Hepatic stellate cell (primary cell): ENCODE measurements at places on chromosomes 13 and 19.

DNA sequence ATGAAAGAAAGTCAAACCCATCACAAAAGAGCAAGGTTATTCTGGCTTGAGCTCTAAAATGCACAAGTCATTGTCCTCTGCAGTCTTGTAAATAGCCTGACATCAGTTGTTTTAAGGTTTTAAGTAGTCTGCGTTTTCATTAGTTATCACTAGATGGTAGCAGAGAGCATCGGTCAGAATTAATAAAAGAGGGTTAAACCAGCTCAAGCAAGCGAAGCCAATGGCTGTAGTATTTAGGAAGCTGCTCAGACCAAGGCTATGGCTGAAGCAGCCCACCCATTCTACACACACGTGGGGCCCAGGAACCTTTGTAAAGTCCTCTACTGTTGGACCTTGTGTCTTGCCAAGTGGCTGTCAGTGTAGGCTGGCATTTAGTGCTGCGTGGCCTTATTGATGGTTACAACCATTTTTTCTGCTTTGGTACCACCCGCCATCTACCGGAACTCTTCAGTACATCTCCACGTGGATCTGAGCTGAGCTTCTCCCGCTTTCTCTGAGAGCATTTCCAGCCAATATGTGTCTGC is 13.3 kb upstream of the ZNF57 start:
- peak; percentile 72 for DNase-seq

DNA sequence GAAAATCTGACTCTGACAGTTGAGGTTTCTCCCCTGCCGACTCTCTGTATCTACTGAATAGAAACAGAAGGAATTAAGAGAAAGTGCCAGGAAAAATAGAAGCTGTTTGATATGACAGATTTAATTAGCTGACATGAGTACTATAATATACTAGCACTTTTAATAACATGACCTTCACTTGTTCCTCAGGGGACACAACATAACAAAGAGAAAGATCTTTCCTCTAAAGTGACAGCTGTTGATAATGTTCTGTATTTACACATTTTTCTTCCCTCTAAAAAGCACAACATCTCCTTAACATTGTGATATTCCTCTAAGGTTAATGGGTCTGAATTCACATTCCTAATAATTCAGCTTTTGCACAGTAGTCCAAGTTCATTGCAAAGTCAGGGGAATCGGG is 1136.0 kb downstream of the PCDH17 start:
- no peak for DNase-seq

- no peak for DNase-seq
Measured at GRCh38 chr13:90293793-90294361, 1053.6 kb upstream of the MIR17HG start.

- no peak for DNase-seq
Measured at GRCh38 chr19:35216016-35216832, 12.3 kb downstream of the FAM187B start.

- DNase-seq, result no peak
Measured at GRCh38 chr13:47420020-47420419, 523.2 kb upstream of the HTR2A start.

- DNase-seq, result no peak
Measured at GRCh38 chr19:5692723-5693194, 2.7 kb downstream of the RPL36 start.

DNA sequence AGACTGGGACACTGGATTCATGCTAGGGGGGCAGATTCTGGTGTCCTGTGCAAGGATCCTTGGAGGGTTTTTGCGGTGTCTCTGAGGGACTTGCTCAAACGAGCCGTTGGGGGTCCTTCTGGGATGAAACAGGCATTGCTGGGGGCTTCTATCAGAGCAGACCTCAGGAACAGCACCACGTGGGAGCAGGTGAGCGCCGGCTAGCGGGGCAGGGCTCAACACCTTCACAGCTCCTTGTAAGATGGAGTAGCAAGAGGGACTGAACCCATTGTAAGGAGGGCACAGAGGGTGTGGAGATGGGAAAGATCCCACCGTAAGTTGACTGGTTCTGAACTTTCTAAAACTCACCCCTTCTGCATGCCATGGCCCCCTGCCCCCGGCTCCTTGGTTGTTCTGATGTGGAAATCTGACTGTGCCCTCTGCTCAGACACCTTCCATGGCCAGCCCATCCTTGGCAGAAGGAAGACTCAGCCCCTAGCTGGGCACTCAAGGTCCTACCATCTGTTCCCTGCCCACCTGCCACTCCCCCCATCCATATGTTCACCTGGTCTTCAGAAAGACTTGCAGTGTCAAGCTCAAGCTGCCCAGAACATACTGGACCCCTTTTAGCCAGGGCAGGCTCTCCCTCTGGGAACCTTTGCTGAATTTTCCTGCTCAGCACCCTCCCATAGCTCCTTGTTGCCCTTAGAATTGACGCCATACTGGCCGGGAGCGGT is 1.2 kb downstream of the SLC27A1 start:
- no peak for DNase-seq

DNA sequence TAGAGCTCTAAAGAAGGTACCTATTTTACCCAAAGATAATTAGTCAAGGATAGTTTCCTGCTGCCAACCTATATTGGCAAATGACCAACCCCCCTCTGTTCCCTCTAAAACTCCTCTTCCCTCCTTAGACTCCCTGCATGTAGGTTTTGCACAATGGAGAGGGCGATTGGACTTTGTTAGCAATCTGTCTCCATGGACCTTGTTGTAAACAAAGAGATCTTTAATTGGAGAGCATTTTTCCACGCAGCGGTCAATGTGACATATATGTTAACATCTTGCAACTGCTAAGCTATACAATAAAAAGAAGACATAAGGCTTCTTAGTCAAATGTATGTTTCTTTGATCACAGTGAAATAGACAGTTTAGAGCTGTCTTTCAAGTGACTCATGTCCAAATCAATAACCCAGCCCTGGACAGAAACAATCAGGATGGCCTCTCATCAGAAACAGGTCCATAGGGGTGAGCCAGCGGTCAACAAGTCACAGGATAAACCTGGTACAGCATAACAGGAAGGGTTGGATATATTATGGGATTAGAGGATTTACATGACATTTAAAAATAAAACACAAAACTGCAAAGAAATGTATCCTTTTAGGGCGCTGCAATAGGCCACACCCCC is 69.7 kb upstream of the UBL3 start:
- DNase-seq, result no peak

- no peak for DNase-seq
Measured at GRCh38 chr13:26980099-26981031, 191.2 kb downstream of the USP12 start.

DNA sequence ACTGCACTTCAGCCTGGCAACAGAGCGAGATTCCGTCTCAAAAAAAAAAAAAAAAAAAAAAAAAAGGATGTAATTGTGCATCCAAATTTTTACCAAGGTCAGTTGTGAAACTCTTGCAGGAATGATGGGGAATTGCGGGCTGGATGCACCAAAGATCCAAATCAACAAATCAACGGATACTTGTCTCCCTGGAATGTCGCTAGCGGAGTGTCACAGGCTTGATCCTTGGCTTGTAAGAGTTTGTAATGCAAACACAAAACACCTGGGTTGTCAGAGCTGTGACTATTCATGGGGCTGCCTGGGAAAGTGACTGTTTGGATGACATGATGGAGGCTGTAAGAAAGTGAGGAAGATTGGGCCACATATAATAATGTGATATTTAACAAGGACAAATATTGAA is 4.2 kb downstream of the KANK3 start:
- DNase-seq, result no peak

DNA sequence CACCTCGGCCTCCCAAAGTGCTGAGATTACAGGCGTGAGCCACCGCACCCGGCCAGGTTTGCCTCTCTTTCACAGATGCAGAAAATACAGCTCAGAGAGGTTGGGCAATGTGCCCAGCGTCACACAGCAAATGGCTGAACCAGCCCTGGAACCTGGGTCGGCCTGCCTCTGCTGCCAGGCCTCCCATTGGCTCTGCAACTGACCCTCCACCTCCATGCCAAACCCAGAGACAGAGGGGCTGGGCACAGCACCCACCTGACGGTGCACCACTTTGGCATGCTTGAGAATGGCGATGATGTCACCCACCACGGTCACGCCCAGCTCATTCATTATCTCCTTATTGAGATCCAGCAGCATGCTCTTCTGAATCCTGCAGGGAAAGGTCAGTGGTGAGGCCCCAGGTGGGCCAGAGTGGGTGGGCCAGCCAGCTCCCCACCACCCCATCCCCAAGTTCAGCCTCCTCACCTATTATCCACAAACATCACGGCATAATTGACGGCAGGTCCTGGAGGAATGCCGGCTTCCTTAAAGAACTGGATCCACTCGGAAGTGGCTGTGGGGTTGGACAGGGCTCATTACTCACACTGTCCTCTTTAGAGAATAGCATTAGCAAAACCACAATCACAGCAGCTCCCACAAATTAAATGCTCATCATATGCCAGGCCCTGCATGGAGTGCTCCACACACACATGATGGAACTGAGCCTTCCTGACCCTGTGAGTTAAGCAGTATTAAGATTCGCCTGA is 12.2 kb downstream of the C19orf47 start:
- no peak for DNase-seq

DNA sequence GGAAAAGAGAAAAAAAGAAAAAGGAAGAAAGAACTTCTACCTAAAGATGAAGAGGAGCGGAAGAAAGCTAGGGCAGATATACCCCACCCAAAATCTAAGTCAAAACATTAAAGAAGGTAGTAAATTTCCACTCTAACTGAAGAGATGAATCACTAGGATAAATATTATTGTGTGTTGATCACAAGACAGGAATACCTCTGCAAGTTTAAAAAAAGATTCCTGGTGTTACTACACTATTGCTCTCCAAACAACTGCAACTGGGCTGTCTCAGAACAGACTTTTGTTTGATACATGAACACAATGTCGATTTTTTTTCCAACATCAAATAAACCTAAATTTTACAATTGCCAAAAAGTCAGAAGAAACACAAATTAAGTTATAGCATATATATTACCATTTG is 6.8 kb downstream of the HSPH1 start:
- DNase-seq, result no peak

GRCh38 chr19:56053596-56053995 is 67.0 kb downstream of the NLRP5 start:
- no peak for DNase-seq

DNA sequence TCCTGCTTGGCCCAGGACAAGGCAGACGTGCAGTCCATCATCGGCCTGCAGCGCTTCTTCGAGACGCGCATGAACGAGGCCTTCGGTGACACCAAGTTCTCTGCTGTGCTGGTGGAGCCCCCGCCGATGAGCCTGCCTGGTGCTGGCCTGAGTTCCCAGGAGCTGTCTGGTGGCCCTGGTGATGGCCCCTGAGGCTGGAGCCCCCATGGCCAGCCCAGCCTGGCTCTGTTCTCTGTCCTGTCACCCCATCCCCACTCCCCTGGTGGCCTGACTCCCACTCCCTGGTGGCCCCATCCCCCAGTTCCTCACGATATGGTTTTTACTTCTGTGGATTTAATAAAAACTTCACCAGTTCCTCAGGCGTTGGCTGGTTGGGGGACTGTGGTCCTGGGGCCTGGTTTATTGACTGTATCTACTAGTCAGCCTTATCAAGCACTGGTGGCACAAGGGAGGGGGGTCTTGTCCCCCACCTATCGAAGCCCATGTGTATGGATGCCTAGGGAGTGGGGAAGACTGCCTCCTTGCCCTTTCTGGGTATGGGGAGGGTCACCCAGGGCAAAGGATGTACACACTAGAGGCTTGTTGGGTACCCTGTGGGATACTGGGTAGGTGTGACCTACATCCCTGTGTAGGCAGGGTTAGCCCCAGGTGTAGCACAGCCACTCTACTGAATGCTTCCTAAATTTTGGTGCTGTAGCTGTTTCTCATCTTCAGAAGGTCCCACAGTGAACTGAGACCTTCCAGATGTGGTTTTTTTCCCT is 4.4 kb downstream of the CHMP2A start:
- DNase-seq, result no peak

GRCh38 chr19:1460033-1460995 is 10.4 kb downstream of the APC2 start:
- DNase-seq, result no peak

DNA sequence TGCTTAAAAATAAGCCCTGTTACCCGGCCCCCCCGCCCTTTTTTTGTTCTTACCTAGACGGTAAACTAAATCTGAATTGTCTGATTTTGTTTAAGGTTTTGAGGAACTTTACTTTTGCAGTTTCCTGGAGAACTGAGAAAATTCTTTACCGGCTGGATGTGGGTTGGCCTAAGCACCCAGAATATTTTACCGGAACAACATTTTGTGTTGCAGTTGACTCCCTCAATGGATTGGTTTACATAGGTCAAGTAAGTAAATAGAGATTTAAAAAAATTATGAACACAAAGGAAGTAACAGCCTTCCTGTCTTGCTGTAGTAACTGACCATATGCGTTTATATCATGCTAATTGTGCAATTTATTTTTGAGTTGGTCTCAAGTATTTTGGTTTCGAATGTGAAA is 785 bp downstream of the NHLRC3 start:
- DNase-seq, result no peak

DNA sequence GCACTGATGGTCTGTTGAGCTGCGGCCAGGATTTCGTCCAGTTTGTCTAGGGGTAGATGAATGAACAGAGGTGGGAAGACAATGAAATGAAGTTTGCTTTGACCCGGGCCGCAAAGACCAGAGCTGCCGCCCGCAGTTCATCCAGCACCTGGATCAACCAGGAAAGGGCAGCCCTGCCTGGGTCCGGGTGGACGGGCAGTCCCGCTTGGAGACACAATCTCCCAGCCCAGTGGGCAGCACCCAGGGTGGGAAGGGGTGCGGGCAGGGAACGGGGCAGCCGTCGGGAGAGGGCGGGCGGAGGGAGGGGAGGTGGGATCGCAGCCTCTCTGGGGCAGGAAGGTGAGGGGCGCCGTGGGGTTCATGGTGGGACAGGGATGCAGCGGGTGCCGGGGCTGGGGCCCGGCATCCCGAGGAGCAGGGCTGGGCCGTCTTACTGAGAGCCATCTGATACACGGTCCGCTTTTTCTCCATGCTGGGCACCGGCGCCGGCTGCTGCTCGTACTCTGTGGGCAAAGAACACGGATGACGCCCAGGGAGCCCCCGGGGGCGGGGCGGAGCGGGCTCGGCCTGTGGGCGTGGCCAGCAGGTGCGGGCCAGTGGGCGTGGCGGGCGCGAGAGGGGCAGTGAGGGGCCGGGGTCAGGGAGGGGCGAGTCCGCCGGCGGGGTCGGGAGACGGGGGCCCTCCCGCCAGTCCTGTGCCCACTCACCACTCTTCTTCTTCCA is 33.1 kb downstream of the SHANK1 start:
- DNase-seq, result no peak

DNA sequence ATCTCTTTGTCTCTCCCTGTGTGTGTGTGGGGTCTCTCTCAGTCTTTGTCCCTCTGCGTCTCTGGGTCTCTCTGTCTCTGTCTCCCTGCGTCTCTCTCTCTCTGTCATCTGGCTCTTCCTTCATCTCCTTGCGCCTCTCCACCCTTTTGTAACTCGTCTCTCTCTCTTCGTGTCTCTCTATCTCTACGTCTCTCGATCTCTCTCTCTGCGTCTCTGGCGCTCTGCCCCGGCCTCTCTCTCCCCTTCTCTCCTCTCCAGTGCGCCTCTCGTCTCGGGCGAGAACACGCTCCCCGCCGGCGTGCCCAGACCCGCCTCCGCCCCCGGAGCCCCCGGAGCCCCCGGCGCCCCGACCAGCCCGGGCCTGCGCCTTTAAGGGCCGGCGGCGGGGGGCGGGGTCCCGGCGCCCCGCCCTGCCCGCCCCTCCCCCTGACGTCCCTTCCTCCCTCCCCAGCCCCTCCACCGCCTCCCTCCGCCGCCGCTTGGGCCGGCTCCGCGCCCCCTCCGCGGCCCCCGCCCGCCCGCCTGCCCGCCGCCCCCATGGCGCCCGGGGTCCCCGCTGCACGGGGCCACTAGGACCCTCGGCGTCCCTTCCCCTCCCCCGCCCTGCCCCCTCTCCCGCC is at the start of gene MARK4:
MARK4 (plus strand) TSS at position 440 of the 620 bp plus-strand sequence. CDS start 318 bp downstream, outside the sequence.
- DNase-seq, result peak; percentile 94

- no peak for DNase-seq
Measured at GRCh38 chr19:29404951-29405727, 120.7 kb upstream of the VSTM2B start.
